ENCODE measurements at places on chromosomes 6 and 20.

- DNase-seq, result no peak
Measured at GRCh38 chr6:37368961-37369320, 15.2 kb downstream of the RNF8 start.

- DNase-seq, result no peak
Measured at GRCh38 chr20:44326391-44327159, 10.3 kb upstream of the R3HDML start.

- no peak for DNase-seq
Measured at GRCh38 chr6:2433711-2434110, 188.3 kb upstream of the GMDS start.

- no peak for DNase-seq
Measured at GRCh38 chr6:111663692-111664564, 58.2 kb upstream of the TRAF3IP2 start.

DNA sequence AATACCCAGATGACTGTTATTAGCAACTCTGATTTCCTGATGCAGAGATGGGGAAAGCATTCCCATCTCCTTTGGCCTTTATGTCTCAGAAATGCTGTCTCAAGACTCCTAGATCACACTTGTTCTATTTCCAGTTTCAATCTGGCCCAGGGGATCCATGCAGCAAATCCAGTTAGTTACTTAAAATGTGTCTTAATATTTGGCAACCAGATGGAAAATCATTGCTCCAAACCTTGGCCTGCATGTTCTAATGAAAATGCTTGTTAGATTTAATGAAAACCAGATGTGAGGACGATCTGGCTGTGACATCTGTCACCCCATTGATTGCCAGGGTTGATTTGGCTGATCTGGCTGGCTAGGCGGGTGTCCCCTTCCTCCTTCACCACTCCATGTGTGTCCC lies 125.2 kb downstream of the TSHZ2 start:
- DNase-seq, result no peak

- DNase-seq, result no peak
Measured at GRCh38 chr6:96948631-96949030, 24.1 kb downstream of the KLHL32 start.

DNA sequence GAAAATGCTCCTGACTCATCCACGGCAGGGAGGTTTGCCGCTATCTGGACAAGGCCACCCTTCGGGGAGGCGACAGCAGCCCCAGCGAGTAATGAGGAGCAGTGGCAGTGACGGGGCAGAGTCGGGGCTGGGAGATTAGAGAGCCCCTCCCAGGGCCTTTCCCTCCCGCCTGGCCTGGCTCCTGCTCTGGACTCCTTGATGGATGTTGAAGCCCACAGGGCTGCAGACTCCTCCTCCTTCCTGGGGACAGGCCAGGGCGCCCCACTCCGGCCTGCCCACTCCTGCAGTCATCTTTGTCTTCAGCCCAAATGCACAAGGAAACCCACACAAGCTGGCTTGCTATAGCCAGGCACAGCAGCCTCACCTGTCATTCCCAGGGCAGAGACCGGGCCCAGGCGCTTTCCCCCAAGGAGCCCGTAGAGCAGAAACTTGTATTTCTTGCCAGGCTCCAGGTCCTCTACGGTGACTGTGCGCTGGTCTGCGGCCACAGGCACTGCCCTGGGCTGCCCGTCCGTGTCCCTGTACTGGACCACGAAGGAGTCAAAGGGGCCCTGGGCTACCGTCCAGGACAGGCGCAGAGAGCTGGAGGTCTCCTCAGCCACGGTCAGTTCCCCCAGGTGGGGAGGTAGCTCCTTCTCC lies 7.7 kb downstream of the CYP21A2 start:
- DNase-seq, result no peak

DNA sequence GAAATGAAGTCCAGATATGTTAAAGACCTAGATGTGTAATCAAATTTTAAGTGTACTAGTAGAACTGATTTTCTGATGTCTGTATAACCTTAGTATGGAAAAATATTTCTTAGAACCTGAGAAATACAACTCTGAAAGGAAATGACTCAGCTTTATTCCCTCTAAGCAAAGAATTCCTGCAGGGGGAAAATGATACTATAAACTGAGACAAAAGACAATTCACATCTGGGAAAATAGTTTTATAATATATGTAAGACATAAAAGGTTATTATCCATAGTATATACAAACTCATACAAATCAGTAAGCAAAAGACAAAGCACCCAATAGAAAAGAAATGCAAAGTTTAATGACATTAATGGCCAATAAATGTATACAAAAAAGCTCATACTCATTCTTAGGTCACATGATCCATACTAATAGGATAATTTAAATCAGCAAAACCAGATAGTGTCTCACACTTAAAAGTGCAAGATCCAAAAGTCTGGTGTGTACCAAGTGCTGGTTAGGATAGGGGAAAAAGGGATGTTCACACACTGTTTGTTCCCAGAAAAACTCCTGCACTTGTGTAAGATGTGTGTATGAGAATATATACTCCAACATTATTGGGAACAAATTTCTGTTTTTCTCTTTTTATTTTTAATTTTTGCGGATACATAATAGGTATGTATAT lies 22.6 kb downstream of the RNF217 start:
- DNase-seq, result no peak

- DNase-seq, result no peak
Measured at GRCh38 chr6:170366248-170366960, 59.8 kb downstream of the FAM120B start.

GRCh38 chr6:113171882-113172281 lies 685.3 kb upstream of the MARCKS start:
- DNase-seq, result no peak

- no peak for DNase-seq
Measured at GRCh38 chr6:7468382-7469081, 72.9 kb upstream of the DSP start.

- no peak for DNase-seq
Measured at GRCh38 chr20:38342713-38343310, 3.5 kb upstream of the LBP start.

GRCh38 chr6:106746652-106747051 lies 117.3 kb downstream of the QRSL1 start:
- DNase-seq, result no peak

DNA sequence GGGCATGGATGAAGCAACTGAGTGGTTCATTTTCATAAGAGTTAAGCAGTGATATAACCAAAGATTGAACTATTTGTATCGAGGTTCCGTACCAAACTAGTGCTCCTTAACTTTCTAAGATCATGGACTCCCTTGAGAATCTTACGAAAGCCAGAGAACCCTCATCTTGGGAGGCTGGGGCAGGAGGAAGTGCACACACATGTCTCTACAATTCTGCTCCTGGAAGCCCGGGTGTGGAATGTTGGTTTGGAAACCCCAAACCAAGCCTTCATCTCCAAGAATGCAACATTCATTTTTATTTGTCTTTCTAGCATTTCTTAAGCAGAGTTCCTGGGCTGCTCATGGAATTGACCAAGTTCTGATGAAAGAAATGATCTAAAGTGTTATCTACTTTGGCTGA lies 250.5 kb upstream of the PRND start:
- DNase-seq, result no peak

DNA sequence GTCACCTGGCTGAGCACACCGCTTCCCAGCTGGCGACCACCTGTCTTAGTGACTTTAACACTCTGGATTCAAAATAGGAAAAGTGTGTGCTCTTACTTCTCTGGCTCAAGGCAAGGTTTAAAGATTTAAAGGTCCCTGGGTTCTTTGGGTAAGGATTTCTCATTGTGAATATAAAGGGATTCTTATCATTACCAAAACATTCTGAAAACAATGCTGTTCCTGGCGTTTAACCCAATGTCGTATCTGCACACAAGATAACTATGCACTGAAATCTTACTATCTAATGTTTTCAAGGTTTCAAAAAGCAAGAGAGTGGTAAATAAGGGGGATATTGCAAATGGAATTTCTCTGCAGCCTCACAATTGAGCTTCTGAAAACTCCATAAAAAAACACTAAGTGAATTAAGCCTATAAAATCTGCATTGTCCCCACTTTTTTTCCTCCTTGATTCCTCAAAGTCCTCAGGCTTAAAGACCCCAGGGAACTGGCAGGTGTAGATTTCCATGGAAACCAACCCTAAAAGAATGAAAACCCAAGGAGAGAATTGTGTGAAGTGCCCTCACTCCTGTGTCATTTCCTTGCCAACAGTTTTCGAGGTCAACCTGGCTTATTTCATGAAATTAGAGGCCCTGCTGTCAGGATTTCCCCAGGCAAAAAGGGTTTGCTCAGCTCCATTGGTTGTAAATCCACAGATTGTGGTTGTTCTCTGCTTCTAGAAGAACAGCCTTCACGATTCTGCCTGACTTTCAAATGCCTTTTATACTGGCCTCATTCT lies 44.0 kb downstream of the BMP2 start:
- no peak for DNase-seq

DNA sequence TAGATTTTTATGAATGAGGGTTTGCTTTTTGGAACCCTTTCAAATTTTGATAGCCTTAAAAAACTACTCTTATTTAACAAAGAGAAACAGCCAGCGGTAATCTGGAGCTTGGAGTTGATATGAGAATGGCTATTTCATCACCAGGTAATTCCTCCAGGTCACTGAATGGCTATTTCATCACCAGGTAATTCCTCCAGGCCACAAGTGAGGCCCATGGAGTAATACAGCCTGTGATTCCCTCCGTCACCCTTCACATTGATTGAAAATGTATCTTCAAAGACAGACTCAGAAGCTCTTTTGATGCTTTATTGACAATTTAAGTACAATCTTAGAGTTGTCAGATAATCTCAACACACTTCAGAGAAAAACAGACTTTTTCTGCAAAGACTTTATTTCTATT lies 73.3 kb upstream of the AGPAT4 start:
- no peak for DNase-seq

DNA sequence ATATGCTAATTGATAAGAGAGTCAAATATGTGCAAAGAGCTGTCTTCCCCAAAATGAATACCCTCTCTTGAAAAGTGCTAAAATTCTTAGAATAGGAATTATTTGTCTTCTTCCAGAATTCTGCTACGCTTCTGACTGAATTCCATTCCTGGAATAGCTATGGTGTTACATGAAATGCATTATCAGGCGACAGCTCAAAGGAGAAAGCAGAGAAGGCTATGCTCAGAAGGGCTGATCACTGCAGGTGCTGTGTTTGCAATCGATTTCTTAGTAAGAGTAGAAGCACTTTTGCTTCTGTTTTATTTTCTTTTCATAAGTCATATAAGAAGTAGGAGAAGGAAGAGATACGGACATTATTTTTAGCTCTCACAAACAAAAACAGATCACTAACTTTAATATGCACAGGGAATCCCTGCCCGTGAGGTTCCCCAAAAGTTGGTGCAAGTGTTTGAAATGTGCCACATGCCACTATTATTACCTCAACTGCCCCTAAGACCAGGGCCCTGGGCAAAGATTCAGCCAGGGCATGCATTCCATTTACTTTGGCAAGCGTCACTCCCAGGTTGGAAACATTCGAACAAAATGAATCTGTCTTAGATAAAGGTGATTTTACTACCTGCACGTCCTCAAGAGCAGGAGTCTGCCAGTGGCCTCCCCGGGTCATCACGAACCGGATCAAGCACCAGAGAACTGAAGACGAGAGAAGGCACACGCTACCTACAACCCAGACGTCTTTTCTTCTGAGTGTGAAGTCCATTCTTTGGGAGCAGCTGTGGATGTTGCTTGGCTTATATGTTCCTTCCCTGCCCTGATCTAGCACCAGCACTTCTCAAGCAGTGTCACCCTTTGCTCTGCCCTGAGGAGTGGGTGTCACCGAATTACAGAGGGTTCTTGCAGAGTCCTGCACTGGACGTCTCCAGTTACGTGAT lies 7.2 kb downstream of the MYLK4 start:
- DNase-seq, result no peak

DNA sequence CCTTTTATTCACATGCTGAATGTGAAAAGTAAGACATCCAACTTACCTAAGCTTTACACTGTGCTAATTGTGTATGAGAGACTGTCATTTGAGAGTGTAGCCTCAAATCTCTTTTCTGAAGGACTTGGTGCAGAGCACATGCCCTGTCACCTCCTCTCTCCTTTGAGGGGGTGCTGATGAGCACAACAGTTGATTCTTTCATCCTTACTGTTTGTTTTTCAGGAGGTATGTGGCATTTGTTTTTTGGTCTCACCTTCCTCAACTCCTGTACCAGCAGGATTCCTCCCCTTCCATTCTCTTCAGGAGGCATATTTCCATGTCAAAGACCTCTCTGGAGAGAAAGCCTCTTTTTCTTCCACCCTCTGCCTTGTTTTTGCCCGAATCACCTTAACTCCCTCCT lies 252.6 kb upstream of the CITED2 start:
- no peak for DNase-seq

GRCh38 chr6:71383901-71384489 lies 95.4 kb downstream of the OGFRL1 start:
- peak; percentile 48 for DNase-seq

DNA sequence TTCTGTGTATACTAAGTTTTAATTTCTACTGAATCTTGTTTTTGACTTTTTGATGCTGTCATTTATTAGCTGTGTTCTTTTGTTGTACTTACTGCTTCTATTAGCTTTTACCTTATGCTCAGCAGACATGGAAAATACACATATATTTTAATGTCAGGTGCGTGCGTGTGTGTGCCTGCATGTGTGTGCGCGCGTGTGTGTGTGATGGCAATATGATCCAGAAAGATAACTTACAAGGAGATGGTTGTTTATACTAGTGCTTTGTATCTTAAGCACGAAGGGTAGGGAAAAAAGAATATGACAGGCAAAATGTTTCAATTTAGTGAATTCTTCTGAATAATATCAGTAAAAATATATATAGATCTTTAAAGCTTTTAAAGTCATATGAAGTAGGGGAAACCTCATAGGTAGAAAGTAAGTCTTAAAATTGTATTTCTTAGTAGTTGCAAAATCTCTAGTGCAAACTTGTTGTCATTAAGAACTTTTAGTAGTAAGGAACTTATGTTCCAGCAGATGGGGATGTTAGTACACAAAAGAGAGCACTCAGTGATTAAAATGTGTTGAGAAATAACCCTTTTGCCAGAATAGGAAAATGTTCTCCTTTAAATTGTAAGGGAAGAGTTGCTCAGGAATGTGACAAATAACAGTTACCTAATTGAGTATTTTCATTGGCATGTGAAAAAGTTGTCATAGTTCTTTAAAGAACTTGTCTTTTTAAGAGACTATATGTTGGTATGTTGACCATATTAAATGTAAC lies 13.2 kb downstream of the QKI start:
- DNase-seq, result no peak

GRCh38 chr6:71056656-71057055 lies 99.8 kb upstream of the B3GAT2 start:
- DNase-seq, result no peak

- DNase-seq, result no peak
Measured at GRCh38 chr6:65461121-65461520, 245.9 kb downstream of the EYS start.

DNA sequence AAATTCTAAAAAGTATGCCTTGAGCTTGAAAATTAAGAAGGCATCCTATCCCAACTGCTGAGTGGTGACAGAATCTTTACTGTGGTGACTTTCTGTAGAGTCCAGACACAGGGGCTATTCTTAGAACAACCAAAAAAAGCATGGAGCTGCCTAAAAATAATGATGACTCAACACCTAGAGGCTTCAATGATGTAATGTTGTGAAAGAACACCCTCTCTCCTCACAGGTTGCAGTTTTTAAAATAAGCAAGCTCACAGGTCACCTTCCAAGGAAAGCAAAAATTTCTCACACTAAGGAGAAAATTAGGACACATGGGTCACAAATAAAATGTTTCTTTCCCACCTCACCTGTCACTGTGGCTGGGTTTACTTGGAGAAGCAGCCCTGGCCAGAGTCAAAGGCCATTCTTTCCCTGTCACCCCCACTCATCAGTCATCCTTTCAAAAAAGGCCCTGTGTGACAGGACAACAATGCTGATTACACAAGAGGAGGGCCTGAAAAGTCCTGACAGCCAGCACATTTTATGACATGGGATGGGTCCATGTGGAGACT lies 53.5 kb downstream of the RCAN2 start:
- DNase-seq, result no peak

GRCh38 chr20:31654534-31654933 lies 16.8 kb downstream of the COX4I2 start:
- no peak for DNase-seq

Data from left renal cortex interstitium (tissue), 4 donors.